ENCODE measurements at places on chromosomes 12 and 14.

GRCh38 chr12:56202366-56202765 is 13.1 kb upstream of the SMARCC2 start:
- DNase-seq = no peak

DNA sequence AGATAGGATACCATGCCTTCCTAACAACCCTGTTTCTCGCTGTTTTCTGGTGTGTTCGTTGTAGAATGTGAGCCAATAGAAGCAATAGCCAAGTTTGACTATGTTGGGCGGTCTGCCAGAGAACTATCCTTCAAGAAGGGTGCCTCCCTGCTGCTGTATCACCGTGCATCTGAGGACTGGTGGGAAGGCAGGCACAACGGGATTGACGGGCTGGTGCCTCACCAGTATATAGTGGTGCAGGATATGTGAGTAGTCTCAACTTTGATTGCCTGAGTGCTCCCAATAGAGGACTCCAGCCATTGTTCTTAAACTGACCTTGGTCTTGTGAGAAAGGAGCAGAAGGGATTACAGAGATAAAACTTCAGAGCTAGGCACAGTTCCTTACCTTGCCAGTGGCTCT is 96.2 kb downstream of the KICS2 start:
- DNase-seq = no peak

GRCh38 chr14:40847480-40847879 is 759.2 kb upstream of the LRFN5 start:
- DNase-seq = no peak

- DNase-seq = no peak
Observed at GRCh38 chr12:14410841-14411569, 45.5 kb downstream of the ATF7IP start.

All from activated CD4-positive, alpha-beta T cell treated with anti-CD3 and anti-CD28 coated beads for 24 hours (primary cell).